ENCODE measurements at places on chromosomes 5 and 9.

DNA sequence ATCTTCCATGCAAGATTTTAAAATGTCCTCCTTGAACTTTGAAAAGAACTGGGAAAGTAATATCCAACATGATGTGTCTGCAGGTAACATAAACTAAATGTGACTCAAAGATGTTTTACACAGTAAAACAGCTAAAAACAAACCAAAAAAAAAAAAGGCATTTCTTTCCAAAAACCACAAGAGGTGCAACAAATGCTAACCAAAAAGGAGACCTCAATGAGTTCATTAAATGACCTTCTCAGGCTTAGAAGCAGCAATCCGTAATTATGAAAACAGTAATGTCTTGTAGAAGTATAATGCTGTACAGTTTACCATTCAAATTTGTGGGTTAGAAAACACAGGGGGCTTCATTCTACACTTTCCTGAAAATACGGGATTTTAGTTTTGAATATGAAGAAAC lies 2.5 kb downstream of the RNF145 start:
- DNase-seq: no peak

DNA sequence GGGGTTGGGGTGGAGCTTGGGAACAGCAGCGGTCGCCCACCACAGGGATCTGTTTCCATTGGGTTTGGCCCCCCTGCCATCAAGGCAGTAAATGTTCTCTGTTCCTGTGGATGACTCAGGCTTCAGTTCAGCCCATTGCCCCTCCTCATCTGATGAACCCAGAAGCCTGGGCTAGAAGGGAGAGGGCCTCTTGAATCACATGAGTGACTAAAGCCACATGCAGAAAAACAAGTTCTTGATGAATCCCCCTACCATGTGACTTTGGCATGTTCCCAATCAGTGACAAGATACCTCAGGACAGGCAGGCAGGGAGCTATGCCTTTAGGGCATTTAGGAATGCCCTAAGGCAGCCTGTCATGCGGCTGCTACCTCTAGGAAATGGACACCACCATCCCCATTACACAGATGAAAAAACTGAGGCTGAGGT lies 2.5 kb downstream of the SH3PXD2B start:
- DNase-seq: no peak

DNA sequence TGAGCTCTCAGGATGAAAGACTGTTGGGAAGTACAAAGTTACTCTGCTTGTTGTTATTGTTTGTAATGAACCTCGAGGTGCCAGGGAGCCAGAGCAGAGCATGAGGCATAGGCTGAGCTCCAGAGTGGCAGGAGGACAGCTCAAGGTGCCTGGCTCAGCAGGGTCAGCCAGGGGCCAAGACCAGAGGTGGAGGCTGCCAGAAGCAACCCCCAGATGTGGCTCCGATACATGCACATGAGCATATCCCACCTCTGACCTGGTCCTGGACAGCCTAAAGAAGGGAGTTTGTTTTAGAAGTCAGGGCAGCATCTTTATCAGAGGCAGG lies 105.6 kb downstream of the PSD2 start:
- no peak for DNase-seq

DNA sequence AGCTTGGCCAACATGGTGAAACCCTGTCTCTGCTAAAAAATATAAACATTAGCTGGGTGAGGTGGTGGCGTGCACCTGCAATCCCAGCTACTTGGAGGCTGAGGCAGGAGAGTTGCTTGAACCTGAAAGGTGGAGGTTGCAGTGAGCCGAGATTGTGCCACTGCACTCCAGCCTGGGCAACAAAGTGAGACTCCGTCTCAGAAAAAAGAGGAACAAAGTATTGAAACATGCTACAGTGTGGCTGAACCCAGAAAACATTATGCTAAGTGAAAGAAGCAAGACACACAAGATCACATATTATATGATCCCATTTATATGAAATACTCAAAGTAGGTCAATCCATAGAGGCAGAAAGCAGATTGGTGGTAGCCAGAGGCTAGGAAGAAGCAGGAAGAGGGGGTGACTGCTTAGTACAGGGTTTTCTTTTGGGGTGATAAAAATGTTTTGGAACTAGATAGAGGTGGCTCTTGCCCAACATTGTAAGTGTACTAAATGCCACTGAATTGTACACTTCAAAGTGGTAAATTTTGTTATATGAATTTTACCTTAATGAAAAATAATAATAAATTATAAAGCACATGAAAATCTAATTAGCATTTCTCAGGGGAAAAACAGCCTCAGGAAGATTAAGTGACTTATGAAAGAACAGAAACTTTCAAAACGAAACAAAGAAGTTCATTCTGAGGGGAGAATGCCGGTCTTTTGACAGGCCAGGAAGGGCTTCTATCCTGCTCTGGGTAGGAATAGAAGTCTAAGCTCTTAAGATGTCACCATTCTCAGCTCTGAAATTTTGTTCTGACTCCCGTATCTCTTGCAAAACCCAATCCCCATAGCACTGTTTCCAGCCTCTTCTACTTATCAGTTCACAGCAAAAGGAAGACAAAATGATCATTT lies 161.1 kb upstream of the TBCA start:
- DNase-seq: no peak

DNA sequence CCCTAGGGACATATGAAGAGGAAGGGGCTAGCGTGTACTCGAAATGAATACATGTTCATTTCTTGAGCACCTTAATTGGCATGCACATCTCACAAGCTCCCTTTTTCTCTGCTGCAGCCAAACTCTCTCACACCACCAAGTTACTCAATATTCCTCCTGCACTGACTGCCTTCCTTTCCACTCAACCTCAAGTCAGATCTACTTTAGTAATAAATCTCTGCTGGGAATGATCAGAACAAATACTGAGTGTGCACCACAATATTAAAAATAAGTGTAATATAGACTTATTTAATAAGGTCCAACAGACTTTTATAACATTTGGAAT lies 995.8 kb upstream of the WWC1 start:
- DNase-seq: no peak

All from activated CD4-positive, alpha-beta T cell treated with anti-CD3 and anti-CD28 coated beads, Interleukin-2, Interleukin-6, amounts not matched to agents 100 ng/mL and 50 ng/mL, durations not matched to agents 16 hours and 8 hours (primary cell).